ENCODE measurements at places on chromosomes 6 and 20. TPM values are rescaled to one million over a fixed set of nuclear protein-coding genes. Genes with fewer than 3 reads are reported as not detected.

The TMEM181 gene
- 43.2 TPM for total RNA-seq

The FAM217A gene
- total RNA-seq: not detected

The STMN3 gene
- 10.0 TPM for total RNA-seq

The BNIP5 gene
- not detected for total RNA-seq

The MC3R gene
- not detected for total RNA-seq

The TBXT gene
- total RNA-seq: not detected

The MMP24 gene
- 0.73 TPM for total RNA-seq

The TMEM200A gene
- total RNA-seq: 27.1 TPM

The SAMD10 gene
- 0.49 TPM for total RNA-seq

The C6orf52 gene
- total RNA-seq: not detected

The POM121L2 gene
- total RNA-seq: not detected

The FAM209B gene
- total RNA-seq: 0.36 TPM

The HDDC2 gene
- 61.9 TPM for total RNA-seq

The OPRM1 gene
- not detected for total RNA-seq

The MUC22 gene
- total RNA-seq: not detected

The ATG5 gene
- 43.2 TPM for total RNA-seq

The HSPA12B gene
- total RNA-seq: 0.65 TPM

The CD93 gene
- total RNA-seq: 0.32 TPM

The PRR18 gene
- not detected for total RNA-seq

The HLA-DOB gene
- total RNA-seq: 0.32 TPM

The SLC9A8 gene
- total RNA-seq: 15.4 TPM

The SEMG1 gene
- total RNA-seq: not detected

The ECT2L gene
- not detected for total RNA-seq

The FILIP1 gene
- total RNA-seq: 2.9 TPM

The SLC22A3 gene
- 0.16 TPM for total RNA-seq

The KHDC1L gene
- total RNA-seq: 1.1 TPM

The TRIM31 gene
- total RNA-seq: not detected

Data from hair follicle dermal papilla cell (primary cell).